ENCODE measurements at places on chromosomes 13 and 19. TPM values are rescaled to one million over a fixed set of nuclear protein-coding genes. Genes with fewer than 3 reads are reported as not detected.
A peak's percentile ranks its signal among the peaks of the same experiment; 100 is the strongest.

DNA sequence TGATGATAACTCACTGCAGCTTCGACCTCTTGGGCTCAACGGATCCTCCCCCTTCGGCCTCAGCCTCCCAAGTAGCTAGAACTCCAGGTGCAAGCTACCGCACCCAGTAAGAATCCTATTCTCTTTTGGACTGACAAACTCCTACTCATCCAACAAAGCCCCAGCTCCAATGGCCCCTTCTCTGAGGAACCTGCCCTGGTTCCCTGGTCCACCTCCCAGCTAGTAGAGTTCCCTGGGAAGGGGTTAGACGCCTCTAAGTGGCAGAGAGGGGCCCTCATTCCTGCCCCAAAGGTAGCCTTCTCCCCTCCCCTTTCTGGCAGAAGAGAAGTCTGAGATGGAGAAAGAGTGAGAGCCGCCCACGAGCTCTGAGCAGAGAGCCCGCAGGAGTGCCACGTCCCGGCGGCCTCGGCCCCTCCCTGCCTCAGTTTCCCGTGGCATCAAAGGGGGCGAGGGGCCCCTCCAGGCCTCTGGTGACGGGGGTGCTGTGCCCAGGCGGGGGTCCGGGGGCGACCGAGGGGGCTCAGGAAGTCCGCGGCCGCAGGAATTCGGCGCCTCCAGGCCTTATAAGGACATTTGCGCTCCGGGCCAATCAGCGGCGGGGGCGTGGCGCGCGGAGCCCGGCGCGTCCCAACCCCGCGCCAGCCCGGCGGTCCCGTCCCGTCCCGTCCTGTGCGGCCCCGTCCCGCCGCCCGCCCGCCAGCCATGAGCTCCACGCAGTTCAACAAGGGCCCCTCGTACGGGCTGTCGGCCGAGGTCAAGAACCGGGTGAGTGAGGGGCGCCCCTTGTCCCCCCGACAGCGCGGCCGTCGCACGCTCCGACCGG lies at the start of gene CNN2:
Gene CNN2, plus strand, starts transcription at position 649 of the 823 bp plus-strand sequence. Its CDS starts 54 bp downstream, at position 703.
- DNase-seq, result no peak
- peaks cover 52% of the 10 kb centered on the region for H3K4me1 ChIP-seq
- no peaks in the 10 kb centered on the region for H3K27me3 ChIP-seq
- H3K4me3 ChIP-seq, result peak within 1 kb of the TSS; percentile 89

DNA sequence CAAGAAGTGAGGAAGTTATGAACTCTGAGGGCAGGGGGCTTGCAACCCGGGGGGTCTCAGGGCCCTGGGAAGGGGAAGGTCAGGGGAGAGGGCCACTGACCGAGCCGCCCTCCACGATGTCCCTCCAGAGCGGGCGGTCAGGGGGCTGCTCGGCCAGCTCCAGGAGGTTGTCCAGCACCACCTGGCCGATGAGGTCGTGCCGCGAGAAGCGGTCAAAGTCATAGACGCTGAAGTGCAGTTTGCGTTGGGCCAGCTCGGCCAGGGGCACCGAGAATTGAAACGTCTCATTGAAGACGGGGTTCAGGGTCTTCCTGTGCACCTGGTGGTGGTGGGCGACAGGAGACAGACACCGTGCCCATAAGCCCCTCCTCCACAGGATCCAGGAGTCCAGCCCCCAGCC lies 10.5 kb downstream of the SYT3 start:
- no peaks in the 10 kb centered on the region for H3K4me1 ChIP-seq
- no peak overlapping the region for H3K4me3 ChIP-seq
- H3K27ac ChIP-seq, result no peak overlapping the region
- H3K36me3 ChIP-seq, result no peaks in the 10 kb centered on the region
- DNase-seq, result no peak

DNA sequence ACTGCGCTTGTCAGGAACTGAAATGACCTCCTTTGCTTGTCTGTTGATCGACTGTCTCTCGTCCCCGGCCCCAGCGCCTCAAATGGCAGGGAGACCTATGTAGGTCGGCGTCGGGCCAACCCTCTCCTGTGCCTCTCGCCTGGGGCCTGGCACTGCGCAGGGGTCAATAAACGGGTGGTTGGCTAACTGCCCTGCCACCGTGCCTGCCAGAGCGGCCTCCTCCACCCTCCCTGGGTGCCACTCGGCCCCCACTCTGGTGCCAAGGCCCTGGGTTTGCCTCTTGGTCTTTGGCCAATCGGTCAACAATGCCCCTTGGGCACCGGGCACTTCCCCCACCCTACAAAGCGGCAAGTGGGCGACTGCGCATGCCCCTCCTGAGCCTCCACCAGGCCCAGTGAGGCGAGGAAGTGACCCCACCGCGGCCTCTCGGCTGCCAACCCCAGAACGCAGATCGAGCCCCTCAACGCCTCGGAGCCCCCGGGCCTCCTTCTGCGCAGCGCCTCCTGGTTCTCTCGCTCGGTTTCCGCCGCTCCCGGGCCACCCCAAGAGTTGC lies 1.1 kb downstream of the KEAP1 start:
- peak overlapping the region; percentile 89 for H3K4me3 ChIP-seq
- no peaks in the 10 kb centered on the region for H3K27me3 ChIP-seq
- H3K36me3 ChIP-seq, result no peaks in the 10 kb centered on the region
- peak overlapping the region; percentile 94 for H3K27ac ChIP-seq
- peak; percentile 86 for DNase-seq

DNA sequence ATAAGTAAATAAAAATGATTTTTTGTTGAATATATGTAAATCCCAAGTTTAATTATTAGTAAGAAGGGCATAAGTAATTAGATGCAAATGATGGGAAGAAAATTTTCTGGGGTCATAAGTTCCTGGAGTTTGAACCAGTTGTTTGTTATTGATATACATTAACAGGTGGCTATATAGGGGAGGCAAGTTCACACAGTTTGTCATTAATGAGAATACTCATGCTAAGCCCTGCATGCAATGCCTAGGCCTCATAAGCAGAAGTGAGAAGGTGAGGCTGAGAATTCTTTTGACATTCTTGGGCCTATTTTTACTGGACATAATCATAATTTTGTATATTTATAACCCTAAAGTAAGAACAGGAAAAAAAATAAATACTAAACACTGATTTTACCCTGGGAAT lies 1210.7 kb upstream of the PCDH9 start:
- H3K4me3 ChIP-seq, result no peak overlapping the region
- DNase-seq, result no peak
- no peaks in the 10 kb centered on the region for H3K4me1 ChIP-seq
- no peaks in the 10 kb centered on the region for H3K27me3 ChIP-seq
- no peaks in the 10 kb centered on the region for H3K36me3 ChIP-seq

DNA sequence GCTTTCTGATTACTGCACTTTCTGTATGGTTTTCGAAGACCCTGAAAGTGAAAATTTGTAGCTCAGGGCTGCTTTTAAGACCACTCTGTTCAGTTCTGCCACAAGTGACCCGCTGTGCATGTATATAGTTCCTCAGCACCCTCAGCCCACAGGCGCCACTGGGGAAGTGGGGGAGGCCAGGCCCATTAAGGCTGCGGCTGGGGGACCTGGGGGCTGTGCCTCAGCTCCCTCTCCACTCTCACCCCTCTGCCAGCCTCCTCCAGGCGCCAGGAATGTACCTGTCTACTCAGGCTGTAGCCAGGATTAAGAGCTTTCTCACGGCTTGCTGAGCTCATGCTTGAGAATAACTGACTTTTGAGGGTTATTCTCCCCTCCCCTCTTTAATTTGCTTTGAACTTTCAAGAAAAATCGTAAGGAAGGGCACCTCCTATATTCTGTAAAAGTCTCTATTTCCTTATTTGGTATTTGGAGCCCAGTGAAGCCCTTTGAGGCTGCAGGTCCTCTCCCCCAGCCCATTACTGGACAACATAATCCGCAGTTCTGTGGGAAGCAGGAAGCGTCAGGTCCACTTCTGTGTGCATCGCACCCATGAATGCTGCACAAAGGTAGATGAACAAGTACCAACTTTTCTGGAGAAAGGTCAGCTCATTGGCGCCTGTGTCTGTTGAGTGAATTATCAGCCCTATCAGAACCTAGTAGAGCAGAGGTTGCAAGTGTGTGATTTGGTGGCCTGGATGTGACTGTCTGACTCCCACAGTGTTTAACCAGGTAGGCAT lies 29.6 kb downstream of the GJA3 start:
- peaks cover 9% of the 10 kb centered on the region for H3K4me1 ChIP-seq
- H3K4me3 ChIP-seq, result no peak overlapping the region
- no peak overlapping the region for H3K27ac ChIP-seq
- H3K27me3 ChIP-seq, result no peaks in the 10 kb centered on the region
- H3K36me3 ChIP-seq, result no peaks in the 10 kb centered on the region

DNA sequence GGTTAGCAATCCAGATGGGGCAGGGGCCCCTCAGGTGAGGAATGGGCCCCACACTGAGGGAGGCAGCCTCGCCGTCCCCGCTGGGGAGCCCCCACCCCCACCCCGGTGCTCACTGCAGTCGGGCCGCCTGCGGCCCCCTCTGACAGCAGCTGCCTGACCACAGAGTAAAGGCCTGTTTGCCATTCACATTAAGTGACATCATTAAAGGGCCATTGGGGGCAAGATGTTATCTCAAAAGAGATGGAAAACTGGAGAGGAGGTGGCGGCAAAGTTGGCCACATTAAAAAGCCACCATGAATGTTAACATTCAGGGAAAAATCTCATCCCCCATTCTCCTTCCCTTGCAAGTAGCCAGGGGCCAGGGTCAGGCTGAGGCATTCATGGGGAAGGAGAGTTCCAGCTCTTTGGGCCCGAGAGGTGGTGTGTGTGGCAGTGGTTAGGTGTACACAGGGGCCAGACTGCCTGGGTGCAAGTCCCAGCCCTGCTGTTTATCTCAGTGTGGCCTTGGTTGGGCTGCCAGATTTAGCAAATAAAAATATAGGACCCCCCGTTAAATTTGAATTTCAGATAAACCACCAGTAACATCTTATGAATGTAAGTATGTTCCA lies 20.9 kb downstream of the VSTM2B start:
- DNase-seq, result no peak
- H3K27me3 ChIP-seq, result no peaks in the 10 kb centered on the region
- H3K4me1 ChIP-seq, result no peaks in the 10 kb centered on the region
- no peaks in the 10 kb centered on the region for H3K36me3 ChIP-seq

GRCh38 chr13:75736173-75736572 lies 100.0 kb downstream of the LMO7 start:
- no peaks in the 10 kb centered on the region for H3K36me3 ChIP-seq
- no peaks in the 10 kb centered on the region for H3K4me1 ChIP-seq
- H3K27me3 ChIP-seq, result no peaks in the 10 kb centered on the region
- no peak overlapping the region for H3K27ac ChIP-seq
- DNase-seq, result no peak

- H3K4me1 ChIP-seq, result peaks cover 41% of the 10 kb centered on the region
- H3K36me3 ChIP-seq, result no peaks in the 10 kb centered on the region
- H3K27ac ChIP-seq, result peak overlapping the region; percentile 89
- H3K27me3 ChIP-seq, result no peaks in the 10 kb centered on the region
- DNase-seq, result peak; percentile 85
- H3K4me3 ChIP-seq, result peak overlapping the region; percentile 76
These were observed 487 bp downstream of the RPS5 start for GRCh38 chr19:58387338-58388174.

DNA sequence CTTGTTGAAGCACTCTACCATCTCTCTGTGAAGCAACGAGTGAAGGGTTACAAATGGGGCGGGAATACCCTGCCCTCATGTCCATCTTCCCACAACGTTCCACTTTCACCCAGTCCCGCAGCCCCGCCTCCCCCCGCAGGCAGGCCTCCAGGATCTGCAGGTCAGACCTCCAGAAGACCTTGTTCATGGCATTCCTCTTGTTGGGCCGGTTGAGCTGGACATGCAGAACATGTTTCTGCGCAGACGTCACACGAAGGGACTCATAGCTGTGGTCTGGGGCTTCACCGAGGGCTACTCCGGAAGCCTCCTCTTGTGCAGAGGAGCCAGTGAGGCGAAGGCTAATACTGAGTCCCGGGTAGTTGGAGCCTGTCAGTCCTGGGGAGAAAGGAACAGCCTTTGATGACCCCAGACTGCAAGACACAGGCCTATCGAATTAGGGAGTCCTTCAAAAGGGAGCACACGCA lies 420 bp downstream of the ECH1 start:
- H3K27ac ChIP-seq, result peak overlapping the region; percentile 88
- DNase-seq, result peak; percentile 94
- H3K4me3 ChIP-seq, result peak overlapping the region; percentile 54

GRCh38 chr13:57877601-57878000 lies 246.1 kb downstream of the PCDH17 start:
- no peaks in the 10 kb centered on the region for H3K4me1 ChIP-seq
- no peaks in the 10 kb centered on the region for H3K27me3 ChIP-seq
- no peaks in the 10 kb centered on the region for H3K36me3 ChIP-seq
- H3K4me3 ChIP-seq, result no peak overlapping the region
- DNase-seq, result no peak

- H3K27ac ChIP-seq, result no peak overlapping the region
- H3K36me3 ChIP-seq, result no peaks in the 10 kb centered on the region
- no peaks in the 10 kb centered on the region for H3K27me3 ChIP-seq
- DNase-seq, result no peak
- H3K4me1 ChIP-seq, result no peaks in the 10 kb centered on the region
- no peak overlapping the region for H3K4me3 ChIP-seq
These were observed 2.3 kb upstream of the ZNRF4 start for GRCh38 chr19:5452594-5453565.

DNA sequence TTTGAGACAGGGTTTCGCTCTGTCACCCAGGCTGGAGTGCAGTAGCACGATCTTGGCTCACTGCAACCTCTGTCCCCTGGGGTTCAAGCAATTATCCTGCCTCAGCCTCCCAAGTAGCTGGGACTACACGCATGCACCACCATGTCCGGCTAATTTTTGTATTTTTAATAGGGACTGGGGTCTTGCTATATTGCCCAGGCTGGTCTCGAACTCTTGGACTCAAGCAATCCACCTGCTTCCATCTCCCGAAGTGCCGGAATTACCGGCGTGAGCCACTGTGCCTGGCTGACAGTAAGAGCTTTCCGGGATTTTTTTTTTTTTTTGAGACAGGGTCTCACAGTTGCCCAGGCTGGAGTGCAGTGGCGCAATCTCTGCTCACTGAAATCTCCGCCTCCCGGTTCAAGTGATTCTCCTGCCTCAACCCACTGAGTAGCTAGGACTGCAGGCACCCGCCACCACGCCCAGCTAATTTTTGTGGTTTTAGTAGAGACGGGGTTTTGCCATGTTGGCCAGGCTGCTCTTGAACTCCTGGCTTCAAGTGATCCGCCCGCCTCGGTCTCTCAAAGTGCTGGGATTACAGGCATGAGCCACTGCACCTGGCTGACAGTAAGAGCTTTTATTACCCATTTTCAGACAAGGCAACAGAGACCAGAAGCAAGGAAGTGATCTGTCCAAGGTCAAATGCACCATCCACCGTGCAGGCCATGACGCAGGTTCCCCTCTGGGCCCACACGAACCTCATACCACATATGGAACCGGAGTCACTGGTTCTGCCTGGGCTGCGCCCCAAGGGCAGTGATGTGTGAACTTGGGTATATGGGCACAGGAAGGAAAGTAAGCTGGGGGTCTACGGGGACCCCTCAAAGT lies 21.0 kb downstream of the RFX1 start:
- peaks cover 8% of the 10 kb centered on the region for H3K4me1 ChIP-seq
- no peaks in the 10 kb centered on the region for H3K27me3 ChIP-seq
- peaks cover 7% of the 10 kb centered on the region for H3K36me3 ChIP-seq

FKRP gene
- 14.7 TPM for total RNA-seq

FFAR3 gene
- not detected for total RNA-seq

ATP7B gene
- 2.5 TPM for total RNA-seq

GAPDHS gene
- not detected for total RNA-seq

SLC7A10 gene
- 5.4 TPM for total RNA-seq

ZFP14 gene
- total RNA-seq, result 4.2 TPM

All from vagina (tissue), 2 donors.